ENCODE measurements at places on chromosomes 13 and 19. TPM values are rescaled to one million over a fixed set of nuclear protein-coding genes. Genes with fewer than 3 reads are reported as not detected.

- H3K36me3 ChIP-seq, result no peaks in the 10 kb centered on the region
- no peak overlapping the region for H3K4me3 ChIP-seq
- no peaks in the 10 kb centered on the region for H3K27me3 ChIP-seq
- peaks cover 7% of the 10 kb centered on the region for H3K4me1 ChIP-seq
Measured at GRCh38 chr13:80359778-80360452, 19.0 kb upstream of the SPRY2 start.

- no peaks in the 10 kb centered on the region for H3K36me3 ChIP-seq
- no peak for DNase-seq
- no peaks in the 10 kb centered on the region for H3K4me1 ChIP-seq
- no peak overlapping the region for H3K4me3 ChIP-seq
Measured at GRCh38 chr13:71704656-71705055, 162.3 kb downstream of the DACH1 start.

- no peak for DNase-seq
- H3K27ac ChIP-seq, result no peak overlapping the region
- no peaks in the 10 kb centered on the region for H3K36me3 ChIP-seq
- H3K4me1 ChIP-seq, result no peaks in the 10 kb centered on the region
- H3K27me3 ChIP-seq, result no peaks in the 10 kb centered on the region
Measured at GRCh38 chr19:56284746-56285145, 12.2 kb downstream of the EDDM13 start.

- no peak for DNase-seq
- H3K4me1 ChIP-seq, result peaks cover 25% of the 10 kb centered on the region
- H3K27me3 ChIP-seq, result no peaks in the 10 kb centered on the region
- peak within 1 kb of the TSS; percentile 97 for H3K27ac ChIP-seq
- peak within 1 kb of the TSS; percentile 68 for H3K4me3 ChIP-seq
- no peaks in the 10 kb centered on the region for H3K36me3 ChIP-seq
Measured at GRCh38 chr19:33796164-33796875, at the start of gene KCTD15. KCTD15 (plus strand) TSS chr19:33796870; CDS start chr19:33800455, 3,585 bp downstream.

GRCh38 chr13:94548821-94549231, 47.1 kb downstream of the TGDS start:
- DNase-seq, result no peak
- no peaks in the 10 kb centered on the region for H3K27me3 ChIP-seq
- peak overlapping the region; percentile 60 for H3K4me3 ChIP-seq
- peak overlapping the region; percentile 91 for H3K27ac ChIP-seq
- peaks cover 9% of the 10 kb centered on the region for H3K4me1 ChIP-seq
- H3K36me3 ChIP-seq, result no peaks in the 10 kb centered on the region

GRCh38 chr13:62684359-62684758, 1268.7 kb upstream of the PCDH20 start:
- H3K36me3 ChIP-seq, result no peaks in the 10 kb centered on the region
- no peak overlapping the region for H3K4me3 ChIP-seq
- H3K27ac ChIP-seq, result no peak overlapping the region
- DNase-seq, result no peak
- H3K4me1 ChIP-seq, result no peaks in the 10 kb centered on the region
- H3K27me3 ChIP-seq, result no peaks in the 10 kb centered on the region

DNA sequence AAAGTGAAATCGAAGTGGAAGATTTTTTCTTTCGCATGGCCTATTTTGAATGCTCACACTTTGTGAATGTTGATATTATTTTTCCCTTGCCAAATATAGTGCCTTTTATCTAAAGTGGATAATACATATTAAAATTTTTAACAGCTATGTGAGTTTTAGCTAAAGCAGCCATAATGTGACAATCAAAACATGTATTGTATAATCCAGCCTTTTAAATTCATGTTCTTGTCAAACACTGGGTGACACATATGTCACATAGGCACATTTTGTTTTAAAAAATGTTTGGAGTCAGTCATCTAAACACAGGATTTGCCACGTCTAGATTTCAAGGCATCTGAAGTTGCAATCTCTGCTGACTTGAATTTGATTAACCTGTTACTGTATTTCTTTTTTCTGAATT, 1256.6 kb downstream of the SLITRK1 start:
- no peak overlapping the region for H3K27ac ChIP-seq
- H3K4me3 ChIP-seq, result no peak overlapping the region
- no peaks in the 10 kb centered on the region for H3K36me3 ChIP-seq
- DNase-seq, result no peak

DNA sequence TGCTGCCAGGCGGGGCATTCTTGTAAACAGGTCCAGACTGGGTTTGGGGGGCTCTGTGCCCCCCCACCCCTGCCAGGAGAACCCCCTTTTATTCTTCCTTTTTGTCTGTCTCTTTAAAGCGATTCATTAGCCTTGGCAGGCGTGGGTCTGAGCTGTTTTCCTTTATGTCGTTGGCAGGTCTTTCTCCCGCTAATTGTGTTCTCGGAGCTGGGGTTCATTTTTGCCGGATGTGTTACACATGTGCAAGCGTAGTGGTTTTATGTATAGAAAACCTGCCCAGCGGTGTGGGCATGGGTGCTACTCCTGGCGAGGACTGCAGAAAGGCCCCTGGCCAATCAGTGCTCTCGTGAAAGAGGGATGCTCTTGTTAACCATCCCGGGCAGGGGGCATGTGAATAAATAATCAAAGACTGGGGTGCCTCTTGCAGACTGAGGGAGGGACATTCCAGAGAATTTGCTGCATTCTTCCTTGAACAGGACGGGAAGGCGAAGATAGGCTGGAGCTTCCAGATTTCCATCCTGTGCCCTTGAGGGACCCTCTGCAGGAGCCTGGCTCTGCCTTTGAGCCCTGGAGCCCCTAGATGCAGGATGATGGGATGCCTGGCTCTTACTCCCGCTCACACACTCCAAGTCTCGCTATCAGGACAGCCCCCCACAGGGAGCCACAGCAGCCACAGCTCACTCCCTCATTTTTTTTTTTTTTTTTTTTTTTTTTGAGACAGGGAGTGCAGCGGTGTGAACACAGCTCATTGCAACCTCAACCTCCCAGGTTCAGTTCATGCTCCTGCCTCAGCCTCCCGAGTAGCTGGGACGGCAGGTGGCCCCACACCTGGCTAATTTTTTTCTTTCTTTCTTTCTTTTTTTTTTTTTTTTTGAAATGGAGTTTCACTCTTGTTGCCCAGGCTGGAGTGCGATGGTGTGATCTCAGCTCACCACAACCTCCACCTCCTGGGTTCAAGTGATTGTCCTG, 14.1 kb downstream of the CARM1 start:
- H3K27me3 ChIP-seq, result no peaks in the 10 kb centered on the region
- H3K36me3 ChIP-seq, result no peaks in the 10 kb centered on the region
- H3K27ac ChIP-seq, result peak overlapping the region; percentile 73
- peaks cover 81% of the 10 kb centered on the region for H3K4me1 ChIP-seq
- peak overlapping the region; percentile 13 for H3K4me3 ChIP-seq

The KLF12 gene
- total RNA-seq, result 5.4 TPM

DNA sequence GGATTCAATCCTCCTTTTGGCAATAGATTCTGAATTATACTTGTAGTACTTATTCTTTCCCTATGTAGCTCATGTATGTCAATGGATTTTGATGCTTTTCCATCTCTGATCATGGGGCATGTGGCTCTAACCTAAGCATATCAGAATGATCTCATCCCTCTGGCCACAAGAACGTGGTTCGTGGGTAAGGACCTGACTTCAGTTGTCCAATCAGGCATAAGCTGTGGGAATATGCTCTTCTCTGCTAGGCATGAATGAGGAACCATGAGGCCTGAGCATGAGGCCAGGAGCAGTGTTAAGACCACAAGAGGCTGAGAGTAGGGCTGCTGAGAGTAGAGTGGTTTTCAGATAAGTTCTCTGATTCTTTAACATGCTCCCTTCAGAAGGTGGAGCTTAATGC, 292.4 kb upstream of the TSHZ3 start:
- no peak overlapping the region for H3K4me3 ChIP-seq
- no peak for DNase-seq
- H3K27me3 ChIP-seq, result no peaks in the 10 kb centered on the region
- no peaks in the 10 kb centered on the region for H3K4me1 ChIP-seq

DNA sequence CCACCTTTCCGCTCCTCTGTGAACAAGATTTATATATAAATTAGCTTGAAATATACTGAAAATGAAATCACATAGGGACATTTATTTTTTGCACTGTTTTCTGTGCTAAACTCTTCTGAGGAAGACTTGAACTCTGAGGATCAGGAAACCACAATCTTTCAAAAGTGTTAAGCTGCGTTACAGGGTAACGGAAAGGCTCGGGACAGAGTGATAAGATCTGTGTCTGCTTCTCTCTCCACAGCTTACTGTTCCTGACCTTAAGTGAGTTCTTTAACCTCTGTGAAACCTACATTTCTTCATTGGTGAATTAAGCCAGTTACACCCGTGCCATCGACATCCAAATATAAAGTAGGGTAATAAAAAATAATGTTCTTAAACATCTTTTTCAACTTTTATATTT, 38.9 kb downstream of the DACH1 start:
- peaks cover 7% of the 10 kb centered on the region for H3K4me1 ChIP-seq
- no peaks in the 10 kb centered on the region for H3K36me3 ChIP-seq
- H3K27me3 ChIP-seq, result no peaks in the 10 kb centered on the region
- DNase-seq, result no peak
- no peak overlapping the region for H3K4me3 ChIP-seq
- no peak overlapping the region for H3K27ac ChIP-seq

The CYP4F3 gene
- total RNA-seq, result 29.7 TPM

The TINCR gene
- total RNA-seq, result 37.1 TPM

GRCh38 chr13:20924758-20925394, 22.3 kb upstream of the XPO4 start:
- H3K27ac ChIP-seq, result no peak overlapping the region
- no peaks in the 10 kb centered on the region for H3K36me3 ChIP-seq
- no peaks in the 10 kb centered on the region for H3K4me1 ChIP-seq
- DNase-seq, result no peak
- H3K4me3 ChIP-seq, result no peak overlapping the region
- H3K27me3 ChIP-seq, result no peaks in the 10 kb centered on the region

GRCh38 chr13:110442930-110443621, 118.4 kb downstream of the RAB20 start:
- no peak for DNase-seq
- no peaks in the 10 kb centered on the region for H3K27me3 ChIP-seq
- H3K4me1 ChIP-seq, result no peaks in the 10 kb centered on the region
- H3K4me3 ChIP-seq, result no peak overlapping the region
- H3K36me3 ChIP-seq, result peaks cover 23% of the 10 kb centered on the region

GRCh38 chr13:46551410-46552302, 1.3 kb upstream of the LRCH1 start:
- peak overlapping the region; percentile 97 for H3K27ac ChIP-seq
- peaks cover 27% of the 10 kb centered on the region for H3K4me1 ChIP-seq
- DNase-seq, result no peak
- no peaks in the 10 kb centered on the region for H3K27me3 ChIP-seq
- H3K4me3 ChIP-seq, result peak overlapping the region; percentile 99

The URAD gene
- not detected for total RNA-seq

- no peaks in the 10 kb centered on the region for H3K36me3 ChIP-seq
- peaks cover 21% of the 10 kb centered on the region for H3K4me1 ChIP-seq
- no peak overlapping the region for H3K27ac ChIP-seq
- H3K27me3 ChIP-seq, result no peaks in the 10 kb centered on the region
Measured at GRCh38 chr19:7295912-7296536, 1.8 kb upstream of the INSR start.

DNA sequence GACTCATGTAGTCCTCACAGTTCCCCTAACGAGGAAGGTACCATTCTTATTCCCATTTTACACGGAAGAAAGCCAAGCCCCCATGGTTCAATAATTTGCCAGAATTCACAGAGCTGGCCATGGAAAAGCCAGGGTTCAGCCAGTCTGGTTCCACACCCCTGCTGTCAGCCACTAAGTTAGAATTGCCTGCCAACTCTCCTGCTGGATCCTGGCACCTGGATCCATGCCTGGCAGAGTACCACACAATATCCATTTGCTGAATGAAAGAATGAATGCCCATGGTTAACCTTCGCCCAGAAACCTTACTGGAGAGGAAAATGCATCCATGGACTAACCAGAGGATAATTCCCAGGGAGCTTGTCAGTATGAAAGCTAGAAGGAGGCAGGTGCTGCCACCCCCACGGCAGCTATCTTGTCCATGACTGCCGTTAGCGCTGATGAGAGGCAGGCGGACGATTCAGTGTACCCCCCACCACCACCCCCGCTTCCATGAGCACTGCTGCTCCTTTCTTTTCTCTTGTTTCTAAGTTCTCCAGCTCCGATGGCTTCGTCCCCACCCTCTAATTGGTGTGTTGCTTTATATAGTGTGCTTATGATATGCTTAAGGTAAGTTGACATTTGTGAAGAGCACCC, 114.5 kb downstream of the SLC7A1 start:
- no peak for DNase-seq
- H3K27me3 ChIP-seq, result no peaks in the 10 kb centered on the region

The FCAR gene
- total RNA-seq, result 2.2 TPM

GRCh38 chr13:31965361-31966066, 66.1 kb upstream of the FRY start:
- no peaks in the 10 kb centered on the region for H3K27me3 ChIP-seq
- no peak overlapping the region for H3K27ac ChIP-seq
- peaks cover 9% of the 10 kb centered on the region for H3K4me1 ChIP-seq
- DNase-seq, result no peak
- no peak overlapping the region for H3K4me3 ChIP-seq
- no peaks in the 10 kb centered on the region for H3K36me3 ChIP-seq

DNA sequence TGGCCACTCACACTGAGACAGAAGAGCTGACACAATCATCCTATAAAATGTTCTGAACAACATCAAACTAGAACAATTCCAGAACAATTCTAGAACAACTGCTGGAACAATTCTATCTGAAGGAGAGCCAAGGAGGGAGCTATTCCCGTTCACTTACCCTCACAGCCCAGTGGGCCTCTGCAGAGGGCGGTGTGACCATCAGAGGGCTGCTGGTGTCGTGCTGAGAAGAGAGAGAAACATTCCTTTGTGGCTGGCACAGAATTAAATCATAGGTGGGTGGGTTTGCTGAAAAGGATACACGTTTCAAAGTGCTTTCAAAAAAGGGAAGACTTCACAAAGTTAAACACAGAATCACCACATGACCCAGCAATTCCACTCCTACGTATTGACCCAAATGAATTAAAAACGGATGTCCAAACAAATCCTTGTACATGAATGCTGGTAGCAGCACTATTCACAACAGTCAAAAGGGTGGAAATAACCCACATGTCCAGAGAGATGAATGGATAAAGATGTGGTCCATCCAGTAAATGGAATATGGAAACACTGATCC, 34.9 kb downstream of the EPS15L1 start:
- H3K4me1 ChIP-seq, result peaks cover 31% of the 10 kb centered on the region
- H3K36me3 ChIP-seq, result peaks cover 48% of the 10 kb centered on the region
- DNase-seq, result no peak
- no peaks in the 10 kb centered on the region for H3K27me3 ChIP-seq
- H3K4me3 ChIP-seq, result no peak overlapping the region

GRCh38 chr13:30607908-30608307, 9.8 kb upstream of the USPL1 start:
- no peak overlapping the region for H3K27ac ChIP-seq
- no peaks in the 10 kb centered on the region for H3K27me3 ChIP-seq
- H3K36me3 ChIP-seq, result no peaks in the 10 kb centered on the region
- no peak for DNase-seq
- H3K4me3 ChIP-seq, result no peak overlapping the region
- peaks cover 18% of the 10 kb centered on the region for H3K4me1 ChIP-seq

The CDC16 gene
- 60.9 TPM for total RNA-seq

The FXYD3 gene
- total RNA-seq, result 788 TPM

The DAND5 gene
- total RNA-seq, result not detected

The NBEA gene
- total RNA-seq, result 12.0 TPM

The ZNF99 gene
- total RNA-seq, result not detected

- H3K36me3 ChIP-seq, result no peaks in the 10 kb centered on the region
- no peaks in the 10 kb centered on the region for H3K27me3 ChIP-seq
- H3K27ac ChIP-seq, result no peak overlapping the region
- no peak overlapping the region for H3K4me3 ChIP-seq
Measured at GRCh38 chr13:37409756-37410155, 188.8 kb downstream of the POSTN start.

GRCh38 chr13:96680898-96681297, 313.4 kb downstream of the OXGR1 start:
- no peaks in the 10 kb centered on the region for H3K4me1 ChIP-seq
- H3K27me3 ChIP-seq, result no peaks in the 10 kb centered on the region
- no peaks in the 10 kb centered on the region for H3K36me3 ChIP-seq
- no peak overlapping the region for H3K4me3 ChIP-seq
- DNase-seq, result no peak

Measured in vagina (tissue), 2 donors.